ENCODE measurements at places on chromosomes 11 and 22.

DNA sequence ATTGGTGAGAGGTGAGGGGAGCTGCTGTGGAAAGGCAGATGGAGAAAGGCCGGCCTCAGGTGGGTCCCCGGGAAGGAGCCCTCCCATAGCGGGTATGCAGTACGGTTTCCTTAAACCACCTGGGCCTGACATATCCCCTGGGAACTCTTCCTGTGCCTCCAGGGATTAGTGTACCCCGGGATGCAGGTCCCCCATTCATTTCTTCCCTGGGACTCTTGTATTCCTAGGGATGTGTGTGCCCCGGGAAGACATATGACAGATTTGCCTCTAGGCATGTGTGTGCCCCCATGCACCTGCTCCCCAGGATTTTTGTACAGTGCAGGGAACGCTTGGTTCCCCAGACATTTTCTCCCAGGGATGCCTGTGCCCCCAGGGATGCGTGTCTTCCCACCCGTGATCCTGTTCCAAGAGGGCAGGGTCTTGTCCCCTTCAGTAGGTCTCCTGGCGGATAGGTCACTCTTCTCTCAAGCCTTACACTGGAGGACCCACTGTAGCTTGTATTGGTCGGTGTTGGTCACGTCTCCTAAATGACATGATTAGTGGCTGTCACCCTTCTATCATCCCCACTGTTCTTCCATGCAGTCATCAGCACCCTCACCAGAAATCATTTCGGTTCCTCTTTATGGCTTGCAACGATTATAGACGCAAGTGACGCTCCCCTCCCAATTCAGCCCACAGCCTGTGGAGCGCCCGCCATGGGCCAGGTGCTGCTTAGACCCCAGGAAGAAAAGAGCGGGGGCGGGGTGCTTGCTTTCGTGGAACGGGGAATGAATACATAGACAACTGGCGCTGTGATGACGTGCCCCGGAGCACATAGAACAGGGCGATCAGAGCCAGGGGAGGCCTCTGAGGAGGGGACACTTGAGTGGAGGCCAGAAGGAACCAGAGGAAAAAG, 1.3 kb downstream of the PARVB start:
- DNase-seq: no peak

DNA sequence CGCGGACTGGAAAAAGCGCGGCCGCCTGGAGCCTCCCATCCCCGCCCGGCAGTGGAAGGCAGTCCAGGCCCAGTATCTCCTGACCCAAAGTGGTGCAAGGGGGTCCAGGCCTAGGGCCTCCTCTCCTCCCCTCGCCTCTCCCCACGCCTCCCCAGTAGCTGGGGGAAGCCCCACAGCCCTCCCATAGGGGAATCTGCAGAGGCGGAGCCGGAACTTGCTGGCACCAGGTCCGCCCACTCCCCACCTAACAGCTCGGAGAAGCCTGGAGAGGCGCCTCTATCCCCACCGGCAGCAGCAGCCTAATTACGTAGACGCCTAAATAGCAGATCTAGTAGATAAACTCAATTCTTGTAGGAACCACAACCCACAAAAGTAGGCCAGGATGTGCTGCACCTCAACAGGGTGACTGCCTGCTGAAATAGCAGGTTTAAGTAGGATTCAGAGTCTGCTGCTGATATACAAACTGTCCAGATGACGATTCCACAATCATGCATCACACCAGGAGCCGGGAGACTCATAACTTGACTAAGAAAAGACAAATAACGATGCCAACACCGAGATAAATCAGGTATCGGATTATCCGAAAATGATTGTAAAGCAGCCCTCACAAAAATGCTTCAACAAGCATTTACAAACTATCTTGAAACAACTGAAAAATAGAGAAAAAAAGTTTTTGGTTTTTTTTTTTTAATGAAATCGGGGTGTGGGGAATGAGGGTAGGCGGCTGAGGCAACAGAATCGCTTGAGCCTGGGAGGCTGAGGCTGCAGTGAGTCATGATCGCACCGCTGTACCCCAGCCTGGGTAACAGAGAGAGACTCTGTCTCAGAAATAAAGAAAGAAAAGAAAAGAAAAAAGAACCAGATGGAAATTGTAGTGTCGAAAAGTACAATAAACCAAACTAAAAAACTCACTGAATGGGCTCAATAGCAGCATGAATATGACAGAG, 11.4 kb upstream of the BRD1 start:
- DNase-seq: no peak

DNA sequence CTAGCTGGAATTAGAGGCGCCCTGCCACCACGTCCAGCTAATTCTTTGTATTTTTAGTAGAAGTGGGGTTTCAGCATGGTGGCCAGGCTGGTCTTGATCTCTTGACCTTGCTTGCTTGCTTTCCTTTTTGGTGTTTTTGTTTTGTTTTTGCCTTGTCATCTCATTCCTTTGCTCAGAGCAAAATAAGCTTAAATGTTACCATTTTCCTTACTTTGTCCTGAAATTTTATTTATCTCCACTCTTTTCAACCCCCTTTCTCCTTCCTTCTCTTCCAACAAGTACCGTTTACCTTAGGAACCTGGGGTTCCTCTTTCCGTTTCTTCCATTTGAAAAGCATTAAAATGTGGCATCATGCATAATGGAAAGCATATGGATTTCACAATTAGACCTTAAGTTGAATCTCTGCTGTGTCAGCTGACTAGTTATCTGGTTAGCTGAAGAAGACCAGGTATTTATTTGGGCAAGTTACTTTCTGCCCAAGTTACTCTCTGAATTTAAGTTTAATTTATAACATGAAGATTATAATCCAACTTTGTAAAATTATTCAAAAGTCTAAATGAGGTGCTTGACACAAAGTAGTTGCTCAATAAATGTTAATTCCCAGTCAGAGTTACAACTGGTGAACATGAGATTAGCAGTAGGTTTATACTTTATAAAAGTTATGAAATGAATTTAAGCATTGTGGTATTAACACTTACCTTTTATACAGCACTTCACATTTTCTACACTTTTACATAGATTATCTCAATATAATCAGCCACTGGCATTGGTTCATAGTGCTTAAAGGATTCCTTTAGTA, 69.7 kb downstream of the PRMT3 start:
- DNase-seq: no peak

DNA sequence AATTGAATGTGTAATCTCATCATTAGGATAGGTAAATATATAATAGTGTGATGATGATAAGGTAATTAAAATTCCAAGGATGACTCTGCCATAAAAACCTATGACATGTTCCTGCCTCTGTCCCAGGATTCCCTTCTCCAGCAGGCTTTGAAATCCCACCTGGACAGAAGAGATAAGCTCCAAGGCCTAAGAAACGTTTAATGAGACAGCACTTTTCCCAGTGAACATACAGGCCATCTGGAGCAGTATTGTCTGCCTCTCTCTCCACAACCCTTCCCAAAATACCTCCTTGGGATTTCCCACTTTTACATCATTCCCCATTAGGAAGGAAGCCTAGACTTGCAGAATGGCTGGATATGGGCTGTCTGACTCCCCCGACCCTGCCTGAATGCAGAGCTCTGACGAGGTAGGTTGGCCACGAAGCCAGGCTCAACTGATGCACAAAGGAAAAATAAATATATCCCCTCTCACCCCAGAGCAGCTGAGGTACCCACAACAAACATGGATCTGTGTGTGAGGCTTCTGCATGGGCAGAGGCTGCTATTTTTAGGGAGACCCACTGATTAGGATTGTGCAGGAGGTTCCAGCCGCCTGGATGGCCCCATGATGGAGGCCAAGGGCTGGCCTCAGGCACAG, 71.0 kb downstream of the TMPRSS5 start:
- no peak for DNase-seq

DNA sequence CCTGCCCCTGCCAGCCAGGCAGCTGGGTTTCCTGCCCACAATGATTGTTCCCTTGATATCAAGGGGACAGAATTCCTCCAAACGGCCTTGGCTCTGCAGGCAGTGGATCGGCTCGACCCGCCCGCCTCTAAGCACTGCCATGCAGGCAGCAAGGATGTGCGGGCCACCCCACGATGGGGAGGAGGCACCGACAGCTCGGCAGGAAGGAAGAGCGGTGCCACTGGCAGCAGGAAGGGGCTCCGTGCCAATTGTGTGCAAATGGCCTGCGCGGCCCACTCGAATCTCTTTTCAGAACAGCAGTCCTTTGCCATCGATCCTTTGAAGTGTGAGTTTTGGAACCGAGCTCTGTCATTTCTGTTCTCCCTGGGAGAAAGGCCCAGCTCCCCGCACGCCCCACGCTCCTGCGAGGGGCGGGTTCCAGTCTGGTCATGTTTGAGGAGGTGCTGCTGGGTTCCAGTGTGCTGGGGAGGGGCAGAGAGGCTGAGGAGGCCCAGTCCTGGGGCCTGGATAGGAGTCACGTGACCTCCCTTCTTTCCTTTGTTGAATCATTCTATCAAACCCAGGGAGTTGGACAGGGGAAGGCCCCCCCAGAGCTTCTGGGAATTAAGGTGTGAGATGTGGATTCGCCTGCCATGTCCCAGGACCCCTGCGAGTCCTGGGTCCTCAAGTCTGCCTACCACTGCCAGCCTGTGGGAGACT, 406.0 kb downstream of the CTTN start:
- peak; percentile 25 for DNase-seq

DNA sequence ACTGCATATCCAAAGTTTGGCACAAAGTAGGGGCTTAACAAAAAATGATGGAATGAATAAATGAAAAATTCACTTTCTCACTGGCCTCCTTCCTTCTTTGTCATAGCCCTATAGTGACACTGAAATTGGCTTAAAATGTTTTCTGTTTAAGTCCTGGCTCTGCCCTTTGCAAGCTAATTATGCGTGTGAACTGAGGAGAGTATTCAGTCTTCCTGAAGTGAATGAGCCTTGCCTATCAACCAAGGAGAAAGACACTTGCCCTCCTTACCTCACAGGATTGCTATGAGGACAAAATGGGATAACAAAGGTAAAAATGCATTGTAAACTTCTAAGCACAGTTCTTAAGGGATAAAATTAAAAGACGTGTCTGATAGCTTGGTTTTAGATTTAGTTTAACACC, 729.8 kb upstream of the ANO3 start:
- DNase-seq: no peak

DNA sequence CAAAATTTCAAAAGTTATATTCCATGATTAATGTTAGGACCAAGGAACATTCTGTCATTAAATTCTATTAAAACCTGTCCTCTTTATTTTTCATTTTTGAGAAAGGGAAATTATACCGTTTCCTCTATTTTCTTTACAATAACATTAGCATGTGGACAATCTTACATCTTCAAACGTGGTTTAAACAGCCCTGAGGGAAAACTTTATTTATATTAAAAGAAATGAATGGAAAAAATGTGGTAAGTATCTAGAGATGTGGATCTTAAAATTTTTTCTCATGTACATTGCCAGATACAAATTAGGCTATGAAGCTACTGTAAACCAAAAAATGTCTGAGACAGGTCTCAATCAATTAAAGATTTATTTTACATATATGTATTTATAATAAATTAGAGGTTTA, 18.9 kb upstream of the FIBIN start:
- no peak for DNase-seq

DNA sequence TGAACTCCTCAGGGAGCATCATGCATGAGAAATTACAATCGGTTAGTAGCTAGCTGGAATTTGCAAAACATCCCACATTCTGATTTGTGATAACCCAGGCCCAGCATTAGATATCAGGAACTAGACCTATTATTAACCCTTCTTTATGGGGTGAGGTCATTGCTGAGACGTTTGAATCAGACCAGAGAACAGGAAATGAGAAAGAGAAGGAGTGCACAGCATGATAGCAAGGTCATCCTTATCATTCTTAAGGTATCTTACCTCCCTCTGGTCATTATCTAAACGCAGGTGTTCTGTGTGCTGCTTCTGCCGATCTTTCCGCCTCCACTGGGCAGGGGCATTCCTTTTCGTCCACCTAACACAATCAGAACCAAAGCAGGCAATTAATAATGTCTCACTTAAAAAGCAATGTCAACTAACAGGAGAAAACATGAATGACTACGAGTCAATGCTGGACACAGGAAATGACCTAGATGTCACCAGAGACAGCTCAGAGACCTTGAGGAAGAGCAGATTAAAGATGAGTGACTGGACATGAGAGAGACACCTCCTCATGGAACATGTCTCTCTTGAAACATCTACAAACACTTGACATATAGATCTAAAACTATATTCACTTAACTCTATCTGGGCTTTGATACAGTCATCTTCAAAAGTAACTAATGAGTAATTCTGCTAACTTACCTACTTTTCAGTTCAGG, 78.3 kb upstream of the SCUBE2 start:
- DNase-seq: no peak

GRCh38 chr11:3946455-3947017, 91.1 kb downstream of the STIM1 start:
- DNase-seq: no peak

- no peak for DNase-seq
Observed at GRCh38 chr11:60970369-60970774, 1.1 kb upstream of the CD6 start.

- DNase-seq: no peak
Observed at GRCh38 chr11:122785031-122785541, 53.2 kb upstream of the CRTAM start.

GRCh38 chr11:113736323-113736722, 30.2 kb upstream of the TMPRSS5 start:
- no peak for DNase-seq

- no peak for DNase-seq
Observed at GRCh38 chr11:59273373-59273841, 60.7 kb upstream of the MPEG1 start.

DNA sequence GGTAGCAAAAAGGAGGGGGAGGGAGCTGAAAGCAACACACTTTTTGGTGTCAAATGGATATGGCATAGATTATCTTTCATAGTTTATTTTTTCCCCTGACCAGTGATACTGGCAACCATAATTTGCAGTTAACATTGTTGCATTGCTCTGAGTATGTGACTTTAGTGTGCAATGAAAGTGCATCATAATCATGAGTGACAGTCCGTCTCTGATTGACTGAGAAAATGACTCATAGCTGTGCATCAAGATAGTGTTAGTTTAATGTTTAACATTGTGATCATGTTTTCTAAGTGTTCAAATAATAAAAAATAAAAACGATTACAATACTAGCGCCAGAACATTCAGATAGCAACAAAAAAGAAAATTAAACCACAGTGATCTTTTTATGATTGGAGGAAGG, 952.4 kb upstream of the TENM4 start:
- no peak for DNase-seq

- no peak for DNase-seq
Observed at GRCh38 chr11:130397780-130398179, 30.6 kb downstream of the ADAMTS8 start.

GRCh38 chr22:48836673-48837340, 990.9 kb downstream of the BRD1 start:
- no peak for DNase-seq

All from Ammon's horn (tissue), 1 donor.